ENCODE measurements at places on chromosomes 6 and 20.

- DNase-seq, result no peak
Observed at GRCh38 chr6:147508866-147509608, 547 bp downstream of the SAMD5 start.

DNA sequence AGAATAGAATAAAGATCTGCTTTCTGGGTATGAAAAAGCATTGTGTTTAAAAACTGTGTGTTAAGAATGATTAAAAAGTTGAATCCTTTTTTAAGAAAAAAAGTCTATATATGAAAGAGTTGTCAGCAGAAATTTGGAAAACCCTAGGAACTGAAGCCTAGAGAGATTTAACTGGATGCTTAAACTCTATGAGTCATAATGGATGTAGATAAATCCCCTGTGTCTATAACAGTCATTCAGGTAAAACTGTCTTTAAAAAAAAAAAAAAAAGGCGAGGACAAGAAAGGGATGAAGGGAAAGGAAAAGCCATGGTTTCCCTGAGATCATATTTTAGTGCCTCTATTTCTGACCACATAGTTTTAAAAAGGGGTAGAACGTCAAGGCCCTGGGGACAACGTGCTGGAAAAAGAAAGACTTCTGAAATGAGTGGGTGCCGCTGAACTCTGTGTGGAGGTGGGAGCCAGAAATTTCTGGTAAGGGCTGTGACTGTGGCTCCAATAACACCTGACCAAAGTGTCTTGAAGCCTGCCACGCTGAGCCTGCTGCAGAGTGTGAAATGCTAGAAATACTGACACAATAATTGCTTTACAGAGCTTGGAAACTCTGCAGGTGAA is 302.6 kb upstream of the ARID1B start:
- no peak for DNase-seq

DNA sequence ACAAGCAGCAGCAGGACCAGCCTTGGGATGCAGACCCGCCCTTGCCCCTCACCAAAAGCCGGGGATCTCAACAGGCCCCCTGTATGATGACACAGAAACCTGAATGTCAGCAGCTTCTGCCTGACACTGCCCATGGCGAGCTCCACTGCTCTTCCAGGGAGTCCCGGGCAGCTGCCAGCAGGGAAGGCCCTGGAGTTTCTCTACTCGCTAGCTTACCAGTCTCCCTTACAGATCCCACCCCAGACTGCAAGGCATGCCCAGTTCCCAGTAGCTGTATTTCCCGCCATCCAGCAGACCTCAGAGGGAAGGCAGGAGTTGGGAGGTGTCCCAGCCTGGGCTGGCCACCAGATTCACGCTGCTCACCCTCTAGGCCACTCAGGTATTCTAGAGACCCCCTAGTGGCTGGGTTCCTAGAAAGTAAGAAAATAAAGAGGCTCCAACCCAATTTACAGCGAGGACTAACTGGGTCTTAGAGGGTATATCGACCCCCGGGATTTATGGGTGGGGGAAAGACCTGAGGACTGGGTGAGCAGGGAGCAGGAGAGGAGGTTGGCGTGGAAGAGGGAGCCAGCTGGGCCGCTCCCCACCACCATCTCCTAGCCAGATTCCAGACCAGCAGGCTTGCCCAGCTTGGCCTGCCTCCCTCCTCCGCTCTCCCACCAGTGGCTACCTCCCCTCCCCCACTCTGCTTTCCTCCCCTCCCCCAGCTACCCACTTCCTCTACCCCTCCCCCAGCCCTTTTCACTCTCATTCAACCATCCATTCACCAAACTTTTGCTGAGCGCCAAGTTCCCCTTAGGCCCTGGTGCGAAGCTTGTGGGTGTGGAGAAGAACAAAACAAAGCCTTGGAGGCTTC is 9.7 kb upstream of the HMGA1 start:
- no peak for DNase-seq

DNA sequence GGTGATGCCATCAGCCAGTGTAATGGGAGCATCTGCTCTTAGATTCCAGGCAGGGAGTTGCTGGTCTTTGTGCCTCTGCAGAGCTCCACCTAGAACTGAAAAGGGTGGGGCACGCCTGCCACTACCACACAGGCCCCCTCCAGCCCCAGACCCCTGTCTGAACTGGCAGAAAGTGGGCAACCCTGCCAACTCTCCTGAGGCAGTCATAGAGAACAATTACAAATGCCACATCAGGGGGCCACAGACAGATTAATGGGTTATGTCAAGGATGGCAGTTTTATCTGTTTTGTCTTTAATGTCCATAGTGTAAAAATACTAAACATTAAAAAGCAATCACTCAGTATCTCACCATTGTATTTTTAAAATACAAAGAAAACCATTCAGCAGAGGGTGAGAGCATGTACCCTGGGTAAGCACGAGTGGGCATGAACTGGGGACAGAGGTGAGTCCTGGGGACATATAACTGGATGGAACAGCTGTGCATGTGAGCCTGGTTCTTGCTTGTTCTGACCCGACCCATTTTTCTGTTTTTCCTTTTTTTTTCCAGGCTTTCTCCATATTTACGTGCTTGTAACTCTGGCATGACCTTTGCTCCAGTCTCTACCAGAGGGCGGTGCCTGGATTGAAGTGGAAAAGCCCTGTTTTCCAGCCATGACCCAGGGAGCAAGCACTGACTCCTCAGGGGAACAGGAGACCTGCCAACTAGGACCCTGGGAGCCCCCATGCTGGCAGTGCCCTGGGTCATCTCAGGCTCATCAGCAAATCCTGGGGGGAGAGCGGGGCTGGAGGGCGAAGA is 8.2 kb downstream of the TRAF3IP2 start:
- DNase-seq, result no peak

DNA sequence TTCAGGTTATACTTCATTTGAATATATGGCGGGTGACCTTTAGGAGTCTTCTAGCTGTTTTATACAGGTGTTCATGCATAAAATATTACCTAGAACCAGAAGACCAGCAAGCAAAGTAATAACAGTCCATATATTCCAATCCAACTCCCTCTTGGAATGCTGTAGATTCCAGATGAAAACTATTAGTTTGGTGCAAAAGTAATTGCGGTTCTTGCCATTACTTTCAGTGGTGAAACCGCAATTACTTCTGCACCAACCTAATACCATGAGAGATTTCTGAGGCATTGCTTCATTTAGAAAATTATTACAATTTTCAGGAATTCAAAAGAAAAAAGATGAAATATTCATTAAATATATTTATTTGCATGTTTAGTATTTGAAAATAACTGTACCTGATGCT is 62.6 kb downstream of the FAM83B start:
- DNase-seq, result no peak

DNA sequence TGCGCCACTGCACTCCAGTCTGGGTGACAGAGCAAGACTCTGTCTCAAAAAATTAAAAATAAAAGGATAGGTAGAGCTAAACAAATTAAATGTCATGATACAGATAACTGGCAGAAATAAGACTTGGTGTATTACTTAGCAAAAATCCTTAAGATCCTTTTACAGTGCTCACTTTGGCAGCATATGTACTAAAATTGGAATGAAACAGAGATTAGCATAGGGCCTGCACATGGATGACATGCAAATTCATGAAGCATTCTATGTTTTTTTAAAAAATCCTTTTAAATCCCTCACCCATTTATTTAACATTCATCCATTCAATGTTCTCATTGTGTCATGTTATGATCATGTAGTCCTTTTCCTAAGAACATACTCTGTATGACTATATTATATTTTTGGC is 528.8 kb downstream of the CD83 start:
- DNase-seq, result no peak
